ENCODE measurements at places on chromosomes 2 and 18.

DNA sequence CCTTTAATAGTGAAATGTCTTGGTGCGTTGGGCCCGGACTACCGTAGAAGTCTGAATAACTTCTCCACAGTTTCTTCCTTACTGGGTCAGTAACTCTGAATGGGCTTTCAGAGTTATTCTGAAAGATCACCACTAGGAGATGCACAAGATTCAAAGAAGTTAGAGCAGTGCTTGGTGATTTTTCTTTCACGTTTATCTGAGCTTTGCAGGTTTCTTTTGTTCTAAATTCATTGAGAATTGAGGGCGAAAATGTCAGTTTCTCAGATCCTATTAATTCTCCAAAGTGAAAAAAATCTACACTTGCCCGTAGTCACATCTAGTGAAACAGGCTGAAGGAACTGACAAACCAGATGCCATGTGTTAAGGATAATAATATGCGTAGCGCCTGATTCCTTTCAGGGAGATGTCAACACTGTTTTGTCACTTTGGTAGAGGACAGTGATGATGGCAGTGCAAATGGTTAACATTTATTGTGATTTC, 70.1 kb downstream of the QPCT start:
- DNase-seq = peak; percentile 32

DNA sequence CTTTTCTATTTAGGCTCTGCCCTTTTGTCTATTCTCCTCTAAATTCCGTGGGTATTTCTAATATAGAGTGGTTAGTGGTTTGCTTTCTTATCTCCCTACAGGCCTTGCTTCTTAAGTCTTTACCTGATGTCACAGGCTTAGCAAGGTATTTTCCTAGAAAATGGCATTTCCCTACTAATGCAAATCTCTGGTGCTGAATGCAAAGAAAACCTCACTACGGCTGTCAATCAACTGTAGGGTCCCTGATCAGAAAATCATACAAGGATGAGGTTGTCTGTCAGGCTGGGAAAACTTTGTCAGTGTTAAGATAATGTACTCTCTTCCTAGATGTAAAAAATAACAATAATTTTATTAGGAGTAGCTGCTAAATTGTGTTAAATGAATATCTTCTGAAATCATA, 27.1 kb upstream of the DSC1 start:
- no peak for DNase-seq

GRCh38 chr18:28854964-28855363, 678.0 kb upstream of the CDH2 start:
- DNase-seq = no peak

GRCh38 chr2:112001136-112001715, 53.8 kb upstream of the TMEM87B start:
- DNase-seq = no peak

GRCh38 chr2:219254590-219255201, 978 bp upstream of the TUBA4A start:
- no peak for DNase-seq

DNA sequence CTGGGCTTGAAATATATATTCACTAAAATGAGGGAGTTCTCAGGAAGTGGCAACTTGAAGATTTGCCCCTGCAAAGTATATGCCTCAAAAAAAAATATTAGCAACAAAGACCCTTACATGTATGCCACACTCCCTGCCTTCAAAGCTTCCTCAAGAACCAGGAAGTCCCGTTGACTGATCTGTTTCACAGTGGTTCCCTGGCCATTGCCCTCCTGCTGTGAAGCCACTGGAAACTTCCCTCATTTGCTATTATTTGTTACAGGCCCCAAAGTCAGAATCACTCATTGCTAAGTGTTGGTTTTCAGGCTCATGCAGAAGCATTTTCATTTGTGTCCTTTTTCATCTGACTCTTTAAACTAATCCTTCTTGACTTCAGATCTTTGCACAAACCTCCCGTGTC, 421.5 kb downstream of the ZNF521 start:
- no peak for DNase-seq

- DNase-seq = no peak
These were observed 30.2 kb upstream of the FAHD2A start for GRCh38 chr2:95372216-95372829.

DNA sequence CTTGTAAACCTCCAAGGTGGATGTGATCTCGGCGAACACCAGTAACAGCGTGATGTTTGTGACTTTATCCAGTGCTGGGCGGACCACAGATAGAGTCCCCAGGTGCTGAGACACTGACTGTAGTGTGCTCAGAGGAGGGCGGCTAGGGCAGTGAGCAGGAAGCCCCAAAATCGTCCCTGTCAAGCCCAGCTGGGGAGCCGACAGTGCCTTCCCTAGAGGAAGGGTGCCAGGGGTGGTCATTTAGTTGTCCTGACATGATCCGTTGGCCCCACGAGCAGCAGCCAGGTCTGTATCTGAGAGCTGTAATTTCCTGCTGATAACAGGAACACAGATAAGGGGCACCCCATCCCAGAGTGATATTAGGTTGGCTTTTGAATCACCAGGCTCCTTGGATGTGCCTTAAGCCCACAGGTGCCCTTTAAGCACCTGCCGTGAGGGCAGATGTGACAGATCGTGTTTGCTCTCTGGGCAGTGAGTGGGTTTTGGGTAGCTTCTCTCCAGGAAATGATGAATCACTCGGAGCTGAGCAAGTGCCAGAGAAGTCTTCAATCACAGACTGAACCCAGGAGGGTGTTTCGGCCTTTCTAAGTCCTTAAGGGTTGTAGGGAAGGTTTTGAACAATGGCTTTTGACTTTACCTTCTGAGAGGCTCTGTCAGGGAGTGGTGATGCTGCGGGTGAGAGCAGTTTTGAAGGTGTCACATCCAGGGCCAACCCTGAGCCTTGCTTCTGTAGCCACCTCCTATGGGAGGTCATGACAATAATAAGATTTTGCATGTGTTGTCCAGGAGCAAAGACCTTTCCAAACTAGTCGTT, 7.7 kb downstream of the LPIN1 start:
- DNase-seq = peak; percentile 88
